ENCODE measurements at places on chromosomes 16 and 17.

- DNase-seq, result no peak
These were observed 51.7 kb downstream of the WNT3 start for GRCh38 chr17:46766493-46767491.

- no peak for DNase-seq
These were observed 577.9 kb downstream of the HS3ST4 start for GRCh38 chr16:26269673-26270072.

DNA sequence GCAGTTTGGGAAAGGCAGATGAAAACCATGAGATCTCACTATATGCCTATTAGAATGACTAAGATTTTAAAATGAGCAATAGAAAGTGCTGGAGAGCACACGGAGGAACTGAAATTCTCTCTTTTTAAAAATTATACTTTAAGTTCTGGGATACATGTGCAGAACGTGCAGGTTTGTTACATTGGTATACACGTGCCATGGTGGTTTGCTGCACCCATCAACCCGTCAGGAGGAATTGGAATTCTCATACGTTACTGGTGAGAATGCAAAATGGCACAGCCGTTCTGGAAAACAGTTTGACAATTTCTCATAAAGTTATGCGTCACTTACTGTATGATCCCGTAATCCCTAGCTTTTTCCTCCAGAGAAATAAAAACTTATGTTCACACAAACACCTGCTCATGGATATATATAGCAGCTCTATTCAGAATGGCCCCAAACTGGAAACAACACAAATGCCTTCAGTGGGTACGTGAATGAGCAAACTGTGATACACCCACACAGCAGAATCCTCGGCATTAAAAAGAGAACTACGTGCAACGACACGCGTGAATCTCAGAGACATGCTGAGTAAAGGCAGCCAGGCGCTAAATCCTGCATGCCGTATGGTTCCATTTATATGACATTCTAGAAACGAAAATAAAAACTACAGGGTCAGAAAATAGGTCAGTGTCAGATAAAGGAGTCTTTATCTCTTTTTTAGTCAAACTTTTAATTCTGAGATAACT is 11.8 kb downstream of the PIK3R6 start:
- no peak for DNase-seq

- DNase-seq, result no peak
These were observed 12.4 kb downstream of the NEUROD2 start for GRCh38 chr17:39595294-39595693.

DNA sequence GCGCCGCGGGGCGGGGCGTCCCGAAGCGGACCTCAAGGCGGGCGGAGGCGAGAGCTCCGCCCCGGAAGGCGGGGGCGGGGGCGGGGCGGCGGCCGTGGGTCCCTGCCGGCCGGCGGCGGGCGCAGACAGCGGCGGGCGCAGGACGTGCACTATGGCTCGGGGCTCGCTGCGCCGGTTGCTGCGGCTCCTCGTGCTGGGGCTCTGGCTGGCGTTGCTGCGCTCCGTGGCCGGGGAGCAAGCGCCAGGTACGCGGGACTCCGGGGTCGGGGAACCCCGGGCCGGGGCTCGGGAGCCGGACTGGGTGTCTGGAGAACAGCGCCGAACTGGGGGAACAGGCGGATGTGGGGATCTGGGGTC is at the start of gene TNFRSF12A:
TNFRSF12A (plus strand) TSS at position 122 of the 357 bp plus-strand sequence; CDS start at position 152, 30 bp downstream.
- peak; percentile 74 for DNase-seq

DNA sequence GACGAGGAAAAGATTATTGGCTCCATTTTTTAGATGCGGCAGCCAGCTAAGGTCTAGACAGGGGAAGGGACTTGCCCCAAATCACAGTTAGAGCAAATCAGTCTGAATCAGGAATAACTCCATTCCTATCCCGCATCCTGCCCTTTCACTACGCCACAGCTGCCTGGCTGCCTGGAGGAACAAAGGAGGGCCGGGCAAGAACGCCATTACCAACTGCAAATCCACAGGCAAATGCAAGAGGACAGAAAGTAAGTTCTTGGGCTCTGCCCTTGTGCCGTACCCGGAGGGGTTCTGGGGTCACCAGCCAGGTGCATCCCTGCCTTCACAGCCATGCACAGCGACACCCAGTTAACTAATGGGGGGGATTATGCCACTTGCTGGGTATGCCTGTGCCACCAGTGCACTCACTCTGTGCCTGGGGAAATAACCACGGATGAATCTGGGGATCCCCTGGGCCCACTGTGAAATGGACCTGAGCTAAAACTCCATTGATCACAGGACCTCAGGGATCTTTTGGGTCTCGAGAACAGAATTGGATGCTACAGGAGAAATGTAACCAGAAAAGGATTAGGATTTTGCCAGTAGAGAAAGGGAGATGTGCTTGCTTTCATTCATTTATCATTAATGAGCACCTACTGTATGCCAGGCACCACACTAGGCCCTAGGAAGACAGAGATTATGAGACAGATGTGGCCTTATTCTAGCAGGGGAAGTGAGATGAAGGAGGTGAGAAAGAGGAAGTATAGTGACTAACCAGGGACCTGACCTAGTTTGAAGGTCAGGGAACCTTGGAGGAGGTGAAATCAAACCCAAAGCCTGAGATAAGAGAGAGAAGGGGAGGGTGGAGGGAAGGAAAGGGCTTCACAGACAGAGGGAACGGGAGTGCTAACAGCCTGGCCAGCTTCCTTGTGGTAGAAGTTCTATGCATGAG is 17.7 kb downstream of the BCL7C start:
- peak; percentile 20 for DNase-seq

DNA sequence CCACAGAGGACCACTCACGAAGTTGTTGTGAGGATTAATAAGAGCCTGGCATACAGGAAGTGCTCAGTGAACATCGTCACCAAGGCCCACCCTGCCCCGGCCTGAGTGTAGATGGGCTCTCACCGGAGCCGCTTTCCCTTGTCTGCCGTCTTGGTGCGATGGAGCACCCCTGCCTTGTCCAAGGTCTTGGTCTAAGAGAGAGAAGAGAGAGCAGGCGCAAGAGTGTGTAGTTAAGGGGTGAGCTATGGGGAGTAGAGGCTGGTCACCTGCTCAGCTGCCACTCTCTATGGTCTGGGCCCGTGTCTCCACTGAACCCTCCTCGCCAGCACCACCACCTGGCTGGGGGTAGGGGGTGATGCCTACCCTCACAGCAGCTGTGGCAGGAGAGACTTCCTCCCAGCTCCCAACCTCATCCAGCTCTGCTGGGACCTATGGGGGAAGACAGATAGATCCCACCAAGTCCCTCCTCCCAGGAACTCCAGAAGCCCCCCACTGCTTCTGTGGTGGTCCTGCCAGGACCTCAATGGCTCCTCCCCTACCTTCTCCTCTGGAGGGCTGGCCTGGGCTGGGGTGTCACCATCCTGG is 28.7 kb downstream of the ARHGAP27 start:
- DNase-seq, result no peak

DNA sequence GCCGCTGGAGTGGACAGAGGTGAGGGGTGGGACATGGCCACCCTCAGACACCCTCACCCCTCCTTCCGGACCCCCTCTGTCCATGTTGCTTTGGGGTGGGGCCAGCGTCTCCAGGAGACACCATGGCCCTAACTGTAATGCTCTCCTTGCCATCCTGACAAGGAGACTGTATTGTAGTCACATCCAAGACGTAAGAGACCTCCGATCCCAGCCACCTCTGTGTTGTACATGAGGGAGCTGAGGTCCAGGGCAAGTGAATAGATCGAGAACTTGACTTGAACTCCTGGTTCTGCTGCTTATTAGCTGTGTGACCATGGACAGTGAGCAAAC is 30.2 kb downstream of the POLR3E start:
- no peak for DNase-seq

DNA sequence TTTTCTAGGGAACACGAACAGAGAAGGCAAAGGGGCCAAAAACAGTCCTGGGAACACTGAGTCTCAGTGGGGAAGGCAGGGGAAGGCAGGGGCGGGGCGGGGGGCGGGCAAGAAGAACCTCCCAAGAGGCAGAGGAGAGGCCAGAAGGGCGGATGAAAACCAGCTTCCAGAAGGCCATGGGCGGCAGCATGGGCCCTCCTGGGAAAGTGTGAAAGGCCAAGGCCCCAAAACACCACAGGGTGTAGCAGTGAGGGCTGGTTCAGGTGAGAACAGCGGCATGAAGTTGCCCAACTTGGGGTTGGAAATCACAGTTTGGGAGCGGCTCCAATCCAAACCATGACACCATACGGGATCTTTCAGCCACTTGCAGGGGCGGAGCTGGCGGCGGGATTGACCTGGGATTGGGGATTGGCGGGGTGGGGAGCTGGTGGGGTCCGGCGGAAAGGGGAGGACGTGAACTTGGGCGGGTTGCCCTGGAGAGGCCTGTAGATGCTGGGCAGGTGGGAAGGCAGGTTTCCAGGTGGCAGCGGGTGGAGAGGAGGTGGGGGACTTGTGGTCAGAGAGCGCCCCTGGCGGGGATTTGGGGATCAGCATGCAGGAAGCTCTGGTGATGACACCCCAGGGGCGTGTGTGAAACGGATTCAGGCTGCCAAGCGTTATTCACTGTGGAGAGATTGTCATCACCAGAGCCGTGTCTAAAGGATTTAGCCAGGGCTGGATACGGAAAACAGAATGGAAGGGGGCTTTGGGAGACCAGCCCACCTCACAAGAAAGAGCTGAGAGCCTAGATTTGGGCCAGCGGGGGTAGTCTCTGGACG is 80.9 kb downstream of the ARHGAP23 start:
- DNase-seq, result peak; percentile 66

DNA sequence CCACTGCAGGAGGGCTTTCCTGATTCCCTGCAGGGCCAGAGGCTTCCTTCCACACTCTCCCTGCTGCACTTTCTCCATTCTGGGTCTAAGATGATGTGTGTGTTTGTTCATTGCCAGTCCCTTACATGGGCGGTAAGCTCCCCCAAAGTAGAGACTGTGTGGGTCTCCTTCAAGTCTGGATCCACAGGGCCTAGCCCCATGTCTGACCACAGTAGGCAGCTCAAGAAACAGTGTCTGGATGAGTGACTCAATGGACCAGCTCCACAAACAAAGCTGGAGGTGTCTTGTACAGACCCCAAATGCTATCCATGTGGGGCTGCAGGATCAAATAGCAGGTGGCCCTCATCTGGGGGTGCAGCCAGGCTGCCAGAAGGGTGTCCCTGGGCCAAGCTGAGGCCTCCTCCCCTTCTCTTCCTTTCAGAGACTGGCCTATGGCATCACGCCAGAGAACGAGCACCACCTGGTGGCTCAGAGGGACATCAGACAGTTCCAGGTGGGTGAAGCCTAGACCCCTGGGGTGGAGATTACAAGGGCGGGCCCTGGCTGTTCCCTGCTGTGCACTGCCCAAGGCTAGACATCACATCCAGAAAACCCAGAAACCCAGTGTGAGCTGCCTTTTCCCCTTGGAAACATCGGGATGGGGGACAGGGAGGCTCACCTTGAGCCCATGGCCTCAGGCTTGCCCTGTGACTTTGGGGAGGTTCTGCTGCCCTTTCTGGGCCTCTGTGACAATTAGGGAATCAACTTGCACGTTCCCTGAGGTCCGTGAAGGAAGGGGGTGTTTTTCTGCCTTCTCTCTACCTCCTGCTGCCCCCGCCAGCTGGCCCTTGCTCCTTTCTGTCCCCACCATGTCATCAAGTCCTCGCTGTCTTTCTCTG is 45.9 kb downstream of the SLC6A2 start:
- no peak for DNase-seq

- DNase-seq, result no peak
These were observed 1.2 kb upstream of the C1QL1 start for GRCh38 chr17:44969144-44969780.

- no peak for DNase-seq
These were observed 3.2 kb downstream of the ANKRD13B start for GRCh38 chr17:29595943-29596774.

DNA sequence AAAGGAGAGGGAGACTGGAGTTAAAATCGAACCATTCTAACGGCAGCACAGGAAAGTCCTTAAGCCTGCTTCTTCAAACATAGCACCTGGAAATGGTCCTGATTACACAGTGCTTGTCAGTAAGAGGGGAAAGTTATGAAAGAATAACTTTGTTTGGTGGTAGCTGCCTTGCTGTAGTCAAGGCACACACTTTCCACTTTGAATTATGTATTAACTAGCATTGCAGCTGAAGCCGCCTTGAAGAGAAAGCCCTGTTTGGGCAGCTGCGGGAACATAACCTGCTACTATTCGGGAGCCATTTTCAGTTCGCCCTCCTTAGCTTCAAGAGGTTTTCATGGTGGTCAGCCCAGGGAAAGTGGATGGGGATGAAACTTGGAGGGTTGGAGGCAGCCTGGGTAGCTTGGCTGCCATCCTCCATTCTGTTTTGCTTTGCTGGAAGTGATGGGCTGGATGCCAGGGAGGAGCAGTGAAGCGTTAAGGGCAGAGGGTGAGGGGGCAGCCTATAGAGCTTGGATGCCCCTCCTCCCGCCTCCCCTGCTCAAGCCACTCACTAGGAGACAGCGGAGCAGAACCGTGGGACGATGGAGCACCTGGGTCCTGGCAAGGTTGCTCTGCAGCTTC is 5.3 kb upstream of the HAS3 start:
- no peak for DNase-seq

GRCh38 chr16:16578701-16579100 is 199.8 kb downstream of the NPIPA7 start:
- DNase-seq, result no peak

DNA sequence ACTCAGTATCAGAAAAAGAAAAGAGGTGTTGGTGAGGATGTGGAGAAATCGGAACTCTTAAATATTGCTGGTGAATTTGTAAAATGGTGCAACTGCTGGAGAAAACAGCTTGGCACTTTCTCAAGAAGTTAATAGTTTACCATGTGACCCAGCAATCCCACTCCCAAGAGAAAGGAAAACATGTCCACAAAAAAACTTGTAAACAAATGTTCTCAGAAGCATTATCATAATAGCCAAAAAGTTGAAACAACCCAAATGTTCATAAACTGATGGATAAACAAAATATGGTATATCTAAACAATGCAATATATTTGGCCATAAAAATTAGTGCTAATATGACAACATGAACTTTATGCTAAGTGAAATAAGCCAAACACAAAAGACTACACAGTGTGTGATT is 2.6 kb upstream of the MAPK7 start:
- no peak for DNase-seq

DNA sequence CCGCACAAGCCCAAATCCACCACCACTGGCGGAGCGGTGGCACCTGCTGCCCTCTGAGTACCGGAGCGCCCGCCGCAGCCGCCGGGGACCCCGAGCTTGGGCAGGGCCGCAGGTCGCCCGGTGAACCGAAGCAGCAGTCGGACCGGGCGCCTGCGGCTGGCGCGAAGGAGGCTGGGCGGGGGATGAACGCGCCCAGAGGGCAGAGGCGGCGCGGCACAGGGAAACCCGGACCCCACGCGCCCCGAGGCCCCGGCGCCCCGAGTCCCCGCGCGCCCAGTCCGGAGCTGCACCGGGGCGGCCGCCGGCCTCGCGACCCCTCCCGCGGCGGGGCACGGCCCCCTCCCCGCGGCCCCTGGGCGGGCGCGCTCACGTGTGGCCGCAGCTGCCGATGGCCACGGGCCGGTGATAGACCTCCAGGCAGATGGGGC is 393 bp downstream of the RNF166 start:
- DNase-seq, result no peak

- no peak for DNase-seq
These were observed 27.0 kb downstream of the RMI2 start for GRCh38 chr16:11372073-11372828.

Measured in CD4-positive, alpha-beta T cell treated with Interleukin-15 for 1 hour (primary cell).